ENCODE measurements at places on chromosomes 7 and 10. TPM values are rescaled to one million over a fixed set of nuclear protein-coding genes. Genes with fewer than 3 reads are reported as not detected.

LIPJ gene
- 0.22 TPM for total RNA-seq

- peak; percentile 76 for DNase-seq
These were observed 22.4 kb upstream of the GDF10 start for GRCh38 chr10:47277352-47278151.

ODAD2 gene
- total RNA-seq = not detected

GRCh38 chr7:43479042-43479441, 103.9 kb upstream of the STK17A start:
- DNase-seq = no peak

- DNase-seq = no peak
These were observed 82.2 kb upstream of the DDC start for GRCh38 chr7:50647286-50647980.

- no peak for DNase-seq
These were observed 15.2 kb upstream of the CDCA7L start for GRCh38 chr7:21960922-21961321.

DNA sequence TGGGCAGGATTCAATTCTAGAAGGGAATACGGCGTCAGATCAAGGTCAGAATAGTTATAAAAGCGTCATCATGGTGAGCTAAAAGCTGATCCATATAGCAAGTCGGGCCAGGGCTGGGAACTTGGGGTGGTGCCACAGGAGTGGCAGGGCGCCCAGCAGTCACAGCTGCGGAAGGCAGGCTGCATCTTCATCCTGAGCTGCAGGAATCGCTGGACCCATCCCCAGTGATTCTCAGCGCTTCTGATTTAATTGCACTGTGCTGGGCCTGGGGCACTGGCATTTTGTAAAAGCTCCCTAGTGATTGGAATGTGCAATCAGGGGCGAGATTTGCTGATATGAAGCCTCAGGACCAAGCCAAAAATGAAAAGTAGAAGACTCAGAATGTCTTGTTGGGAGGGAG, 135.3 kb downstream of the CTTNBP2 start:
- DNase-seq = no peak

BICC1 gene
- total RNA-seq = not detected

DNA sequence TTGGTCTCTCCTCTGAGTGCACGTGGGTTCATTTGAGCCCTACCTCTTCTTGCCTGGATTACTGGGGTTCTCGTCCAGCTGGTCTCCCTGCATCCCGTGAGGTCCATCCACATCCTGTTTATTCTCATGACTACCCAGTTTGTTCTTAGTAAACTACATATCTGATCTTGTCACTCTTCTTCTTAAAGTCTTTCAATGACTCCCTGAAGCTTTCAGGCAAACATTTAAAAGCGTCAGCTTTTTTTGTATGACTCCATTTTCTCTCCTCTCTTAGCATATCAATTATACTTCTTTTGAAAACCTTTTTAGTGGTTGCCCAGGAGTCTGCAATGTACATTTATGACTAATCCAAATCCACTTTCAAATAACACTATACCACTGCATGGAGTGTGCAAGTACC, 7.5 kb downstream of the SFXN2 start:
- DNase-seq = no peak

GRCh38 chr10:131537281-131537680, 225.8 kb upstream of the TCERG1L start:
- no peak for DNase-seq

- DNase-seq = peak; percentile 69
These were observed 113.2 kb upstream of the ANKRD1 start for GRCh38 chr10:91034042-91034441.

DNA sequence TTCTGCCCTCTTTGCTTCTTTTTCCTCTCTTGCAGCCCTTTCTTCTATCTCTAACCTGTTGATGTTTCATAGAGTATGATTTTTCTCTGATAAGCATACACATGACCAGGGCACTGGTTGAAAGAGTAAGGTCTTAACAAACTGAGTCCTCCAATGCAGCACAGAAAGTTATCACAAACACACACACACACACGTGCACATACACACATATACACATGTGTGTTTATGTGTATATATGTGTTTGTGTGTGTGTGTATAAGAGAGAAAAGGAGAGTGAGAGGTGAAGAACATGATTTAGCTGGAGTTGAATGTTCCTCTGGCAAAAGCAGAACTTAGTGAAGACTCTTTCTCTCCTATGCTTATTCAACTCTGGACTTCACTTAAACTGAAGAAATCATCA, 130.0 kb downstream of the KLF6 start:
- DNase-seq = no peak

SBDS gene
- total RNA-seq = 95.7 TPM

DNA sequence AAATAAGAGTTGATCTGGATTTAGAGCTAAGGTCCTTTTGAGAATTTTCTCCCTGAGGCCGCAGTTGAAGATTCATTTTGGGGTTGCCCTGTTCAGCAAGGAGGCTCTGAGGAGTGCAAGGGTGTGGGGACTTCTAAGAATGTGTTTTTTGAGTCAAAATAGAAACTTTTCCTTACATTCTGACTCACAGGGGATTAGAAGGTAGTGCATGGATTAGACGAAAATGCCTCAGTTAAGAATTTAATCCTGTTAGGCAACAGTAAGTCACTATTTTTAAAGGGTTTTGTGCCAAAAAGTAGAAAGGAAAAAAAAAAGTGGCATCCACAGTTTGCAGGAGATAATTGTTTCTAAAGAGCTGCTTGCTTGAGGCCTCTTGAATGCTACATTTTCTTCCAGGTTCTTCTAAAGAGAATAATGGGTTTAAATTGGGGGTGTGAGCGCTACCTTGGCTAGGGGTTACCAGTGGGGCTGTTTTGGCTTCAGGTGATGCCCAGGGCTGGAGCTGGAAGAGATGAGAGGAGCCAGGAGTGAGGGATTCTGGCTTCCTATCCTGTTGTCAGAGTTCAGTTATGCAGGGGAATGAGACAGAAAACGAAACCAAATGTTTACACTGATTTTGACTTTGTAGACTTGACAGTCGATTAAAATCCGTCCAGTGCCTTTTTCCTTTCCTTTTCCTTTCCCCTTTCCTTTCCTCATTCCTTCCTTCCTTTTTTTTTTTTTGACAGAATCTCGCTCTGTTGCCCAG, 52.9 kb downstream of the BAMBI start:
- DNase-seq = no peak

DNA sequence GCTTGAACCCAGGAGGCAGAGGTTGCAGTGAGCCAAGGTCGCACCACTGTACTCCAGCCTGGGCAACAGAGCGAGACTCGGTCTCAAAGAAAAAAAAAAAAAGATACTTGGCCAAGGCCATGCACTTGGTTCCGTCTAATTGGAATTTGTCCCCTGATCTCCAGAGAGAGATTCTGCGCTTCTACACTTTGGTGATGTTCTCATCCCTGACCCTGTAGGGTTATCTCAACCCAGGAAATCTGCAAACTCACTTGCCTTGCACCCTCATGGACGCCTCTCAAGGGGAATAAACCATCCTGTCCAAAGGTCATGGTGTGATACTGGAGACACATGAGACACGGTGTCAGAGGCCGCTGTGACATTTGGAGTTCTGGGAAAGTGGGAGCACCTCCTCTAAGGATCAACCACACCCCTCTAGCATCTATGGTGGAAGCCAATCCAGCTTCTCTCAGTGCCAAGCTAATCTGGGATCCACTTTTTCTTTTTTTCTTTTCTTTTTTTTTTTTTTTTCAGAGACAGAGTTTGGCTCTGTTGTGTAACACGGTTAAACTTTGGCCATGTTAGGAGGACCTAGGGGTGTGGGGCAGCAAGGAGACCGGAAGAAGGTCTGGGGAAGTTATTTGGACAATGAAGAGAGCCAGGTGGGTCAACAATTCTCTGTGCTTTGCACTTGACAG, 7.8 kb upstream of the POR start:
- DNase-seq = no peak

- no peak for DNase-seq
These were observed 7.2 kb downstream of the ANTXRL start for GRCh38 chr10:46293832-46294640.

- no peak for DNase-seq
These were observed 47.4 kb downstream of the SGMS1 start for GRCh38 chr10:50576245-50576815.

All from naive thymus-derived CD8-positive, alpha-beta T cell (primary cell).